ENCODE measurements at places on chromosomes 6 and 20.

DNA sequence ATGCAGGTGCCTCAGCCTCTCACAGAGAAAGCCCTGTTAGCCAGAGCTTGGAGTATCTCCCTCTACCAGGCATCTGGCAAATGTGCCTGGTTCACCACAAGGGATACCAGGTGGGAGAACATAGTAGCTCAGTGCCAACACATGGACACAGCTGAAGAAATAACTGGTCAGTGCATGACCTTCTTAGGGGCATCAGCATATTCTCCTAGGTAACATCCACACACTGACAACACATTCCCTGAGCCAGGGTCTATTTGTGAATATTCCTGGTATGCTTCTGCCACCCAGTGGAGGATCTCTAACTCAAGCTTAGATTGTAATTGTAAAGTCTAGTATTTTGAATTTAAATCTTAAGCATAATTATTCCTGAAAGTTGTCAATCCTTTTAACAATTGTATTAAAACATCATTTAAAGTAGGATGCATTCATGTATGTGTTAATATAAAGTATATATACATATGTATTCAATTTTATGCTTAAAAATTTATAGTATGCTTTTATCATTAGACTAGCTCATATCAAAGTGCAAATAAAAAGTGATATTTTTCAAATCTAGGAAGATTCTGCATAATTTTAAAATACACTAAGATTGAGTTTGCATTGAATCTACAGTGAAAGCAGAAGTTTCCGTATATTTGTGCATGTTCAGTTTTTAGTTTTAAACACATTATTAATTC lies 45.3 kb upstream of the COL21A1 start:
- no peak for DNase-seq

DNA sequence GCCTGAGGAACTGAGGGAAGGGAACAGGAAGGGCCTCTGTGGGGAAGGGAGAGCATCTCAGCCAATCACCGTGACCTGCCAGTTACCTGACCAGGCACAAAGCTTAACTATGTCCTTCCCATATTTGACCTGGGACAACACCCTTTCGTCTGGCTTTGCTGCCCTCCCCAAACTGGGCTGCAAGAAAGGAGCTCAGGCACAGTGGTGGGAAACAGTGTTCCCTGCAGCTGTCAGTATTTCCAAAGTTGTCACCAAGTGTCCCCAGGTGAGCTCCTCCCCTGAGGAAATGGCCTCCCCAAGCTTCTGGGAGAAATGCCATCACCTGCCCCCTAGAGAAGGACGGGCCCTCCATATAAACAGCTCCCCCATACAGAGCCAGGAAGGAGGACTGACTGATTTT lies 17.9 kb downstream of the NCR2 start:
- no peak for DNase-seq

DNA sequence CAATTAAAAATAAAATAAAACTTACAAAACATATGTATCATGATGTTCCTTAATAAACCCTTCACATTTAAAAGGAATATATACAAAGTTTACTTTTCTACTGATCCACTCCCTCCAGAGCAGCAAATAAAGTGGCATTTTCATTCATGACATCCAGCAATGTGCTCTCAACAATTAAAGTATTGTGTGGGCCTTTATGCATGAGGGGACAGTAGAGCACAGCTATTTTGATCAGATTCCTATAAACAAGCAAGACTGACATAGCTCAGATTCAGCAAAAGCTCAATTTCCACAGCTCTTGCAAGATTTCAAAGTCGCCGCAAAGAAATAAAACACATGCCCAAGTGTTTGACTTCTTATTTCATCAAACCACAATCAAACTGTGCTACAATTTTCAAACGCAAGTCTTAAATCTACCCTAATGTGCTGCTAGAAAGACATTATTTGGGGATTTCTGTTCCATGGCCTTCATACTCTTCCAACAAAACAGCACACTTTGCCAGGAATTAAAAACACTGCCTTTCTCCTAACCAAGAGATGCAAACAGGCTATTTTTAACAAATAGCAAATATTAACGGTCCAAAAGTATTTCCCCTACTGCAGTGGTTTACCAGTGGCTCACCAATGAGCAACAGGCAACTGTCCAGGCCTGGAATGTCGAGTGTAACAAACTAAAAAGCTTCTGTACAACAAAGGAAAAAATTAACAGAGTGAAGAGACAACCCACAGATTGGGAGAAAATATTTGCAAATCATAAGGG lies 52.3 kb downstream of the MBOAT1 start:
- DNase-seq: no peak

- DNase-seq: no peak
Measured at GRCh38 chr6:31752739-31753319, 9.6 kb upstream of the SAPCD1 start.

GRCh38 chr6:45487645-45488044 lies 109.9 kb upstream of the SUPT3H start:
- no peak for DNase-seq

- DNase-seq: peak; percentile 32
Measured at GRCh38 chr6:134938896-134939295, 11.0 kb downstream of the ALDH8A1 start.

DNA sequence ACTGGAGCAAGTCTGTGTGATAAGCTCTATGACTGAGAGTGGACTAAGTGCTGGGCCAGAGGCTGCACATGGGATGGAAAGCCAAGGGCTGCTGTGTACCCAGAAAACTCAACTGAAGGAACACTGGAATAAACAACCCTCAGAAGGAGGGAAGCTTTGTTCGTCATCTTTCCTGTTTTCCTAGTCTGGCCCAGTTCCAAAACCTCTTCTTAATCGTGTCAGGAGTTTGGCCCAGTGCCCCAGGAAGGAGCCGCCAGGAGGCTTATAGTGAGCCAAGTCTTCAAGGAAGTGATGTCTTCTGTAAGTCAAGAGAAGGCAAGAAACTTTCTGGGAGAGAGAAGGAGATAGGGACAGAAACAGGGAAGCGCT lies 23.3 kb upstream of the TOP1 start:
- no peak for DNase-seq

DNA sequence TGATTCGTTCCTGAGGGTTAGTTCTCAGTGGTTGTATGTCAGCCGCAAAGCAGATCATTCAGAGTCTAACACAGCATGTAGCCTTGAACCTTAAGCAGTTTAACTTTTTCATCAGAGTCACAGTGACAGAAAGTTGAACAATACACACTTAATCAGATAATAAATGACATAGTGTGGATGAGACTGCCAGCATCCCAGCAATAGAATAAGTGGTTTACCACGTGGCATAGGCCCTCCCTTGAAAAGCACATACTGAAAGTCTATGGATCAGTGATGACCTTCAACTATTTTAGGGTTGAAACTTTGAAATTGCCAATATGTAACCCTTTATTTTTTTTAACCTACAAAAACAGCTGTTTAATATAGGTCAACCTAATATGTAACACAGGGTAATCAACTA lies 265.3 kb downstream of the ARHGAP18 start:
- no peak for DNase-seq

- no peak for DNase-seq
Measured at GRCh38 chr6:130647246-130647645, 180.0 kb upstream of the SMLR1 start.

DNA sequence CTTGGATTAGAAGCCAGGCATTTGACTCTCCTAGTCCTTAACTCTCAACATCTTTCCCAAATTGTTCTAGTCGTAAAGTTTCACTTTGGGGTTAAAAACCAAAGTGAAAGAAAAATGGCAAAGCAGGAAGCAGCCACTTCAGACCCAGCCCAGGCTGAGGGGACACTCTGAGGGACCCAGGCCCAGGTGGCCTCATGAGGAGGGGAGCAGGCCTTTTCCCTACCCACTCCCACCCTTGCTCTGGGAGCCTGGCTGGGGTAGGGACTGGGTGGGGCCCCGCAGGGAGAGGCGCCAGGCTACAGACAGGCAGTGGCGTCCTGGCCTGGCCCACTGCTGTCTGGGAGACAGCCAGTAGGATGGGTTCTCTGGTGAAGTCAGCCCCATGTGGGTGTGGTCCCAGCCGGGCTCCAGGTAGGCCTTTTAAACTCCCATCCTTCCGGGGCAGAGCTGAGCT lies 68.7 kb upstream of the MYL9 start:
- no peak for DNase-seq

GRCh38 chr6:12366731-12367130 lies 76.6 kb downstream of the EDN1 start:
- DNase-seq: no peak

DNA sequence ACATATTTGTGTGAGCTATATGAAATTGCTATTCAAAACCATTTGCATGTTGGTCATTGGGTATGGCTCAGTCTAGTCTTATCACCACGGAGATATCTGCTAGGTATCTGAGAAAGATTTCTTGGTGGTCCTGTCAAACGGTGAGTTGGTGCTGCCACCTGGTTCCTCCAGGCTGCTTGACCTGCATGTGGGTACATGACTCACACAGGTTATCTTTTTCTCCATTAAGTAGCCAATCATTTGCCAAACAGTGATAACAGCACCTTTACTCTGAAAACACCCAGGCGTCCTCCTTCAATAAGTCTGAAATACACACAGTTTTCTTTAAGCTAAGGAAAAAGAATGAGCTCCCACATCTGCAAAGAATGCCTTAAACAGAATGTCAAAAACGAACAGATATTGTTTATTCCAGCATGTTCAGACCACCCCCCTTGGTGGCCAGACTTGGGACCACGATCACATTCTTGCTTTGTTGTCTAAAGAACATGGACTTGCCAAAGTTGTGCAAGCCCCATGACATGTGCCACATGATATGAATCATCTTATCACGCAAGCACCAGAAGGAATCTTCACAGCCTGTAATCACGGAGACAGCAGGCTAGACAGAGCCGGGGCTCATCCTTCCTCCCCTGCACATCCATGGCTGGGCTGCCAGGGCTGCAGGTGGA lies 200.7 kb upstream of the THBS2 start:
- DNase-seq: no peak

DNA sequence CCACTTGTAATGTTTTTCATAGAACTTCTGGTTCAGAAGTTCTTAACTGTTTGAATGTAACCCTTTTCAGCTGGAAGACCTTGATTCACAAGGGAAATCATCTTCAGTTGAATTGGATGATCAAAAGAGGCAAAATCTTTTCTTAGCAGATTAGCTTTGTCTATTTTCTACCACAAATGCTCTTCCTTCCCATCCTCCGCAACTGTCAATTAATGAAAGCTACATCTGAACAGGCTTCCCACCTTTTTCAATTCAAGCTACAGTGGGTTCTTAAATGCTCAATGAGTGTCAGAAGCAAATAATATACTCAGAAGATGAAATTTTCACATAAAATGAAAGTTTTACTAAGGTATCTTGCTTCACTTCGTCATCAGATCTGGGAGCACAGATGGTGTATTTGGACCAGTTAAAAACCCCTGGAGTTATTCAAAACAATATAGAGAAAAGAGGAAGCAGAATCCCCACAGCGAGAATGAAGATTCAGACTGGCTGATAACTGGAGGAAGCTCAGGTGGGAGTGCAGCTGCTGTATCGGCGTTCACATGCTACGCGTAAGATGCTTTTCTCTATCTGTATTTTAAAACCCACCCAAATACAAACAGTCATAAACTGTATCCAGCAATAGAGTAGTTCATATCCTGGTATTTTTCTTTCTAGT lies 19.4 kb downstream of the QRSL1 start:
- no peak for DNase-seq

DNA sequence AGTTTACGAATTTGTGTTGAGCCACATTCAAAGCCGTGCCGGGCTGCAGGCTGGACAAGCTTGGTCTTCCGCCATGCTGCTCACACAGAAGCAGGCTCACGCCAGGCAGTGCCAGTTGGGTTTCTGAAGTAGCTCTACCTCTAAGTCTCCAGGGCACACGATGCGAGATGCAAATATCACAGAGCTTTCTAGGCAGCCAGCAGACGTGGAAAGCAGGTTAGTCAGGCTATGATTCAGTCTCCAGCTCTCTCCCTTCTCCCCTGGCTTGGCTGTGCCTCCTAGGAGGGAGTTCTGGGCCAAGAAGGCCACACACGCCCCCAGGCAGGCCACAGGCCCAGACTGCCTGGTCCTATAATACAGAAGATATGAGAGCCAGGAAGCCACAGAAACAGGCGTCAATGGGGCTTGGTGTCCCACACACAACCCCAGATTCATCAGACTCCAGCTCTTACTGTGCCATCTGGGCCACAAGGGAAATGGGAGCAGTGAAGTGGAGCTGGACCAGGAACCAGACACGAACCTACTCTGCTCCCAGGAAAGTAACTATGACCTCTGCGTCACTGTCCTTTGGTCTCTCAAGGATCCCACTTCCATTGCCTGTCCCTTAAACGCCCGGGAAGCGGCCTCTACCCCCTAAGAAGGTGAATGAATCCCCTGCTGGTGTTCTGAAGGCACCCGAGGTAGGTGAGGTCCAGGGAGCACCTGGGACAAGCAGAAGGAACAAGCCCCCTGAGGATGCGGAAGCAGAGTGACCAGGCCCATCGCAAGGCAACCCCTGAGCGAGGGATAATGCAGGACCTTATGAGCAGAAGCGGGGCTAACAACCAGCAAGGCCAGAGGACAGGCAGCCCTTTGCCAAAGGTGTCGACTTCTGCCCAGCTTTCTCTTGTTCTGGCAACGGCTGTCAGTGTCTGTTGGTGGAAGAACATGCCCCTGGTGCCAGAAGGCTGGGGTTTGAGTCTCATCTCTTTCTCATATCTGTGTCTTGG lies 61.2 kb downstream of the GFOD1 start:
- no peak for DNase-seq

DNA sequence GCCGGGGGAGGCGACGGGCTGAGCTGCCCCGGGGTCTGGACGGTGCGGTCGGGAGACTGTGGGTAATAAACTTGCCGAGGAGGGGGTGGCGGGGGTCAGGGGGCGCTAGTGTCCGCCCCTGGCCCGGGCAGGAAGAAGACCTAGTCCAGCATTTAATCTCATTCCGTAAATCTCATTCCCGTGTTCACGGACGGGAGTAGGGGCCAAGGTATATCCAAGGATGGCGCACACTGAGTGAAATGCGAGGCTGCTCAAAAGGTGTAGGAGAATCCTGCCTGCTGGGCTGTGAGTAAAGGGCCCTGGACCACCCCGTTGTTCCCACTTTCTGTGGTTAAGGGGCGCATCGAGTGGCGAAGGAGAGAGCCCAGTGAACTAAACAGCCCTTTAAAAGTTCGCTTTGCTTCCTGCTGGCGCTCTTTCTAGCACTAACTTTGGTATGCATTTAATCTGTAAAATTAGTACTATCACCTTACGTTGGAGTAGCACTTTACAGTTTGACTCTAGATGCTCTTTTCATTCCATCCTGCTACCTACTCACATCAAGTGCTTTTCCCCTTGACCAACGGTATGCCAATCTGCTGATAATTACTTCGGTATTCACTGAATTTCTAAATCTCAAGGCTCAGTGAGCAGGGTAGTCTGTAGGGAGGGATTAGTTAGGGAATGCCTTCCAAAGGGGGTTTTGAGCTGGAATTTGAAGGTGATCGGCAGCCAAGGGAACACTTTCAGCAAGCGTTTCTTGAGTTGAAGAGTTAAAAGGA lies 730 bp downstream of the PARD6B start:
- no peak for DNase-seq

- no peak for DNase-seq
Measured at GRCh38 chr20:21047981-21048380, 58.2 kb downstream of the LINC00237 start.

GRCh38 chr6:170284126-170284773 lies 6.6 kb downstream of the DLL1 start:
- no peak for DNase-seq

- DNase-seq: no peak
Measured at GRCh38 chr6:160042788-160043301, 74.0 kb downstream of the IGF2R start.

All from activated CD8-positive, alpha-beta memory T cell treated with anti-CD3 and anti-CD28 coated beads for 4 hours (primary cell).